ENCODE measurements at places on chromosomes 12 and 14.

GRCh38 chr12:125888921-125889320, 823.7 kb downstream of the AACS start:
- H3K4me3 ChIP-seq: no peak overlapping the region
- H3K4me1 ChIP-seq: no peaks in the 10 kb centered on the region
- no peaks in the 10 kb centered on the region for H3K27me3 ChIP-seq
- no peak overlapping the region for H3K27ac ChIP-seq
- H3K36me3 ChIP-seq: no peaks in the 10 kb centered on the region

DNA sequence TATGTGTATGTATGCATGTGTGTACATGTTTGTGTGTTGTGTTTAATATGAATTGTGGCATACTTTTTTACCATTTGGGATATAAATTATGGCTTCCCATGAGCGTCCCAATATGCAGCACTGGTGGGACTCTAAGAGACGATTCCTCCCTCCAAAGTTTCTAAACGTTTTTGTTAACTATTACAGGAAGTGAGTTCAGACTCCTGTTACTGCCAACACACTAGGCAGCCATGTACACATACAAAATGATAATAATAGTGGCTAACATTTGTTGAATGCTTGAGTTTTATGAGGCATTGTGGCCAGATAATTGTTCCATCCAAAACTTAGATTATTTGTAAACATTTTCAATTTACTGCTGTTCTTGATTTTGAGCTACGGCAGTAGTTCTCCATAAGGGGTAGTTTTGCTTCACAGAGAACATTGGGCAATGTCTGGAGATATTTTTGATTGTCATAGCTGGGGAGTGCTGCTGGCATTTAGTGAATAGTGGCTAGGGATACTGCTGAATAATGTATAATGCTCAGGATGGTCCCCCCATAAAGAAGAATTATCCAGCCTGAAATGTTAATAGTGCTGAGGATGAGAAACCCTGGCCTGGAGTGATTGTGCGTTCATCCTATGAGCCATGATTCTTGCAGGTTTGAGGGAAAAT, 45.1 kb downstream of the ARID2 start:
- DNase-seq: no peak
- H3K27ac ChIP-seq: no peak overlapping the region
- H3K4me1 ChIP-seq: no peaks in the 10 kb centered on the region

DNA sequence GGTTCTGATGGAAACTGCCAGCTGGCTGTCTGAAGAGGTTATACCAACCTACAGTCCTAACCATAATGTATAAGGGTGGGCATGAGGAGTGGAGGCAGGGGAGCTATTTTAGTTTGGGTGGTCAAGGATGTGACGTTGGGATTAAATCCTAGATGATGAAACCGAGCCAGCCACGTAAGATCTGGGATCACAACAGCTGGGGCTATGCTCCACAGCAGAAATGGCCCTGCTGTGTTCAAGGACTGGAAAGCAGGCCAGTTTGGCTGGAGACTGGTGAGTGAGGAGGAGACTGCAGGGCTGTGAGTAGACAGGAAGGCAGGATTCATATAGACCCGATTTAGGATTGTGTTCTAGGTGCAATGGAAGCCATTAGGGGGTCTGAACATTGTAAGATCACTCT, 66.1 kb downstream of the SAMD4A start:
- DNase-seq: no peak
- H3K4me3 ChIP-seq: no peak overlapping the region
- H3K27me3 ChIP-seq: no peaks in the 10 kb centered on the region
- H3K27ac ChIP-seq: no peak overlapping the region
- 0 out of 2 replicates have a peak, but pooled peaks cover 5% of the 10 kb centered on the region for H3K36me3 ChIP-seq
- H3K4me1 ChIP-seq: no peaks in the 10 kb centered on the region

DNA sequence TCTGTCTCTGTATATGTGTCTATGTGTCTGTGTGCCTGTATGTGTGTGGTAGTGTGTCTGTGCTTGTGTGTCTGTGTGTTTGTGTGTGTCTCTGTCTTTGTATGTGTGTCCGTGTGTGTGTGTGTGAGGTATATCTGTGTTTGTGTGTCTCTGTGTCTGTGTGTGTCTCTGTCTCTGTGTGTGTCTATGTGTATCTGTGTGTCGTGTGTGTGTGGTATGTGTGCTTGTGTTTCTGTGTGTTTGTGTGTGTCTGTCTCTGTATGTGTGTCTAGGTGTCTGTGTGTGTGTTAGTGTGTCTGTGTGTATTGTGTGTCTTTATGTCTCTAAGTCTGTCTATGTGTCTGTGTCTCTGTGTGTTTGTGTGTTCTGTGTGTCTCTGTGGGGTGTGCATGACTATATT, 158.6 kb downstream of the TMEM121 start:
- H3K4me3 ChIP-seq: no peak overlapping the region
- no peaks in the 10 kb centered on the region for H3K4me1 ChIP-seq
- H3K27me3 ChIP-seq: peaks cover 3% of the 10 kb centered on the region
- H3K27ac ChIP-seq: no peak overlapping the region

- no peak overlapping the region for H3K4me3 ChIP-seq
- H3K36me3 ChIP-seq: no peaks in the 10 kb centered on the region
- H3K27ac ChIP-seq: no peak overlapping the region
- H3K4me1 ChIP-seq: no peaks in the 10 kb centered on the region
- DNase-seq: no peak
These were observed 389.3 kb upstream of the USP15 start for GRCh38 chr12:61870658-61871484.

Data from PC-9 (cell line).